ENCODE measurements at places on chromosomes 7 and 10. TPM values are rescaled to one million over a fixed set of nuclear protein-coding genes. Genes with fewer than 3 reads are reported as not detected.

DNA sequence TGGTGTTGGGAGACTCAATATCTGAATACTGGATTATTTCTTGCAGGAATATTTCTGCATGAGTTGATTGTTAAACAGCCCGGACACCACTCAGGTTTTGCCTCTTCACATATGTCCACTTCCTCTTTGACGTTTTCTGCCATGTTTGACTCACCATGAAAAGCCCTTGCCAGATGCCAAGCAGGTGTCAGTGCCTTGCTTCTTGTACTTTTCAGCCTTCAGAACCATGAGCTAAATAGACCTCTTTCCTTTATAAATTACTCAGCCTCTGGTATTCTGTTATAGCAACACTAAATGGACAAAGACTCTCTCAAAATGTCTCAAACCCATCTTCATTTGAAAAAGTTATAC lies 24.7 kb upstream of the MACC1 start:
- no peak for DNase-seq

- DNase-seq: no peak
These were observed 6.3 kb upstream of the GSTK1 start for GRCh38 chr7:143256932-143257331.

DNA sequence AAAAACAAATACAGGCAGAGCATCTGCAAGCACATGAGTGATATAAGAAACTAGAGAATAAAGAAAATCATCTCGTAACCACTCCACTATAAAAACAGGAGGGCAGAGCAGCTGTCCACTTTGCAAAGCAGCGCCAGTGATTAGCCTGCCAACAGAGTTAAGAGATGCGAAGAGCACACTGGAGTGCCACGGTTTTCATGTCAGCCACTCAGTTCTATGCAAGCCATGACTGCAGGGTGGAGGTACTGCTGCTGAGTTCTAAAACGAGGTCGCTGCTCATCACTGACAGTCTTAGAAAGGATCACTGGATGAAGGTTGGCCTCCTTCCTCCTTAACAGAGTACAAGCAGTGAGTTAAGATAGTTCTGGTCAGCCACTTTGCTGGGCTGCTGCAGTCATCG lies 58.5 kb downstream of the FGFR2 start:
- no peak for DNase-seq

Gene PKD2L1
- 0.10 TPM for total RNA-seq

Gene CPA1
- total RNA-seq: not detected

GRCh38 chr10:102135956-102136526 lies 3.2 kb downstream of the PPRC1 start:
- DNase-seq: no peak

Data from activated CD8-positive, alpha-beta T cell treated with anti-CD3 and anti-CD28 coated beads, Interleukin-2, amount 10 ng/mL, durations not matched to agents 7 days and 5 days (primary cell).